ENCODE measurements at places on chromosomes 4 and X. TPM values are rescaled to one million over a fixed set of nuclear protein-coding genes. Genes with fewer than 3 reads are reported as not detected.

The GUCY1A1 gene
- total RNA-seq: 10.2 TPM

The BEX4 gene
- total RNA-seq: 15.7 TPM

The DHX15 gene
- total RNA-seq: 185 TPM

The YY2 gene
- total RNA-seq: 1.5 TPM

The PTPN13 gene
- total RNA-seq: 0.33 TPM

Measured in vein endothelial cell (primary cell).